ENCODE measurements at places on chromosomes 1 and 21.
A peak's percentile ranks its signal among the peaks of the same experiment; 100 is the strongest.

- no peak for DNase-seq
These were observed 792.4 kb upstream of the ADGRL2 start for GRCh38 chr1:81008293-81008692.

DNA sequence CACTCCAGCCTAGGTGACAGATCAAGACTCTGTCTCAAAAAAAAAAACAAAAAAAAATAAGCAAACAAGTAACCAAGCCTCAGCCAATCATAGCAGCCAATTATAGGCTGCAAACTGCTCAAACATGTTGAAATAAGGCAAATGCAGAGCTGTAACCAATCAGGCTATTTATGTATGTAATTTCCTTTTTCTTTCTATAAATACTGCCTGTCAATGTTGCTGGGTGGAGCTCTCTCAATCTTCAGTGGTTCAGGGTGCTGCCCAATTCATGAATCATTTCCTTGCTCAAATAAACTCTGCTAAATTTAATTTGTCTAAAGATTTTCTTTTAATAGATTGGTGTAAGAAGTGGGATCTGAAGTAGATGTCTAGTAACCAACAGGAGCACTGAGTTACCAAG lies 11.6 kb upstream of the CD1D start:
- DNase-seq = no peak

- no peak for DNase-seq
These were observed 187.1 kb downstream of the CDC42BPA start for GRCh38 chr1:227131193-227131592.

- DNase-seq = no peak
These were observed 93.7 kb downstream of the CTH start for GRCh38 chr1:70504821-70505193.

- no peak for DNase-seq
These were observed 24.3 kb downstream of the RXRG start for GRCh38 chr1:165420655-165421054.

DNA sequence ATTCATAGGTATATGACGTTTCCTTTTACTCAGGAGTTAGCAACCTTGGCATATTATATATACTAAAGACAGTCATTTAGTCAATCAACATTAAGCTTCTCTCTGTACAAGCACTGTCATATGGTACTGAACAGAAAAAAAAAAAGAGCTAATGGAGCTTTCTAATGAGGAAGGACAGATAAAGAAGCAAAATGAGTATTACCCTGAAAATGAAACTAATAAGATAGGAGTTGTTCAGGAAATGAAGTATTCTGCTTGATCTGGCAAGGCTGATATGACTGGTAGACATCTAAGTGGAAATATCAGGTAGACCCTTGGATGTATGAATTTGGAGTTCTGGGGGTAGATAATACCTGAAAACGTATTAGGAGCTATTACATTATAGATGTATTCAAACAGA lies 4.3 kb upstream of the IKBKE start:
- DNase-seq = no peak

DNA sequence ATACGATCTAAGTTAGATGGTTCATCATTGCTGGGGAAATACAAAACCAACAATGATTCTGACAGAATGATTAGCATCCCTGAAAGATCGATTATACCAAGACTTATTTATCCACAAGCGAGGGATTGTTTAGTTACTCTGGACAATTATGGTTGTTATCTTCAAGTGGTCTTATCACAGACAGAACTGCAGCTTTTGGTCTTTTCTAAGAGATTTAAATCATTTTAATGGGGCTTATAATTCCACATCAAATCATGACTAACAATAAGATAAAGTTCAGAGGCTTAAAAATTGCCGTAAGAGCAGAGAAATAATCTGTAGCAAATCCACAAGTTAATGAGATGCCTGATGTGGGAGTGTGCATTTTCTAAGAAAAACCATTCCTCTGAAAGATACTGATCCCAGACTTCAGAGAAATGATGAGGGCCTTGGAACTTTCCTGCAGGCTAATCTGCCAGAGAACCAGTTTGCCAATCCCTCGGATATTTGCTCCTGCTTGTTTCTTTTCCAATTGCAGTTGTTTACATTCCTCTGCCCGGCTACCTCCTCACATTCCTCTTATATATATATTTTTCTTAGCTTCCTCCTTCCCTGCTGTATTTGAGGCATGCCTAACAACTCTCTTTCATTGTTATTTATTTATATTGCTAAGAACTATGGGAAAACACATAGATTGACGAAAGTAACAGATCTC lies 134.8 kb downstream of the BACH1 start:
- no peak for DNase-seq

GRCh38 chr1:157154940-157155514 lies 16.8 kb upstream of the ETV3 start:
- DNase-seq = peak; percentile 24

DNA sequence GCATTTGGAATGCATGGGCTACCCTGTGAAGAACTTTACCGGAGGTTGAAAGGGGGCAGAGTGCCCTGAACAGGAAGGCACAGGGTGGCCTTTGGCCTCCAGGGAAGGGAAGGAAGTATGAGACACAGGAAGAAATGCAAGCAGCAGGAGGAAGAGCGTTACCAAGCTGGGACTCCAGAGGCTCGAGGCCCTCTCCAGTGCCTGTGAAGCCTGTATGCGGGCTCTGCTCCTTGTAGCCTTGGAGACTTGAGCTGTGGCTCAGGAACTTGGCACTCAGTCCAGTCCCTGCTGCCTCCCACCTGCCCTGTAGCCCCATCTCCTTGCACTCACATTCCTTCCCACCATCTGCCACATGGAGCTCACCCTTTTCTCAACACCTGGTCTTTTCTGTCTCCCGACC lies 33.5 kb upstream of the RNF19B start:
- DNase-seq = no peak

DNA sequence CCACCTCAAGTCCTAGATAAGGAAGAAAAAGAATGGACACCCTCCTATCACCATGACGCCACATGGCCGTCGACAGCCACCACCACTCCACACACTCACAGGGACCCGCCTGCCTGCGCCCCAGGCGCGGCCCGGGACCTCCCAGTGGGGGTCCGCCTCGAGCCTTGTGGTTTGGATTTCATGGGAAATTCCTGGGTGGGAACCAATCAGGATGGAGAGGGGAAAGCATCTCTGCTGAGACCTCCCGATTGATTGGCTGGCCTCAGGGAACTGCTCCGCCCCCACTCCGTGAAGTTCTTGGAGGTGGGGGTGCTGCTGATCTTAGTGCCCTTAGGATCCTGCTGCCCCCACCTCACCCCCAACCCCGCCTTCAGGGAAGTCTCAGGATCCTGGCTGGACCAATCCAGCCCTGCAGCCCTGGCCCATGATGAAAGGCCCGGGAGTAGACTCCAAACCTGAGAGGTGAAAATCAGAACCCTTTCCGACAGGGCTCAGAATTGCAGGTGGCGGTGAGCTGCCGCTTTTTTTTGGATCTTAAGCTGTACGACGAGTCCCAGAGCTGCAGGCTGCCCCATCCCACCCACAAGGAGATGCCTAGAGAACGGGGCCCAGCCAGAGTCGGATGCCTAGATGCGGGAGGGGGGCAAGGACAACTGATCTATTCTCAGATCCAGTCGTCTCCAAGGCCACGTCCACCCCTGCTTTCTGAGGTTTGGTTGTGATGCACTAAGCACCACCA lies 29.0 kb upstream of the TMEM51 start:
- no peak for DNase-seq

- no peak for DNase-seq
These were observed 53.8 kb downstream of the CRB1 start for GRCh38 chr1:197321811-197322210.

DNA sequence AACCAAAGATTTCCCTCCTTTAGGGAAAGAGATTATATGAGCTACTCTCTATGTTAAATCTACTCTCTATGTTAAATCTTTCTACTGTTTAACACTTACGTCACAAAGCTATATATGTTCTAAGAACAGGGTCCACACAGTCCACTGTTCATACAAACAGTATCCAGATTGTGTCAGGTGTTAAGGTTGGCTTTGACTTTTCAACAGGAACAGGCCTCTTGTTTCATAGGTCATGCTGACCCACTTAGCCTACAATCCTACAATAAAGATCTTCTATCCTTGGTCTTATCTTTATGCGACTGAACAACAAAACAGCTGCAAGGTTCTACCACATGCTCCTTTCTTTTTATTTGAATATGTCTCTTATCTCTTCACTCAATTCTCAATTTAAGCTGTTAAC lies 134.9 kb downstream of the LTN1 start:
- no peak for DNase-seq

GRCh38 chr1:175449306-175449705 lies 256.7 kb upstream of the KIAA0040 start:
- no peak for DNase-seq

DNA sequence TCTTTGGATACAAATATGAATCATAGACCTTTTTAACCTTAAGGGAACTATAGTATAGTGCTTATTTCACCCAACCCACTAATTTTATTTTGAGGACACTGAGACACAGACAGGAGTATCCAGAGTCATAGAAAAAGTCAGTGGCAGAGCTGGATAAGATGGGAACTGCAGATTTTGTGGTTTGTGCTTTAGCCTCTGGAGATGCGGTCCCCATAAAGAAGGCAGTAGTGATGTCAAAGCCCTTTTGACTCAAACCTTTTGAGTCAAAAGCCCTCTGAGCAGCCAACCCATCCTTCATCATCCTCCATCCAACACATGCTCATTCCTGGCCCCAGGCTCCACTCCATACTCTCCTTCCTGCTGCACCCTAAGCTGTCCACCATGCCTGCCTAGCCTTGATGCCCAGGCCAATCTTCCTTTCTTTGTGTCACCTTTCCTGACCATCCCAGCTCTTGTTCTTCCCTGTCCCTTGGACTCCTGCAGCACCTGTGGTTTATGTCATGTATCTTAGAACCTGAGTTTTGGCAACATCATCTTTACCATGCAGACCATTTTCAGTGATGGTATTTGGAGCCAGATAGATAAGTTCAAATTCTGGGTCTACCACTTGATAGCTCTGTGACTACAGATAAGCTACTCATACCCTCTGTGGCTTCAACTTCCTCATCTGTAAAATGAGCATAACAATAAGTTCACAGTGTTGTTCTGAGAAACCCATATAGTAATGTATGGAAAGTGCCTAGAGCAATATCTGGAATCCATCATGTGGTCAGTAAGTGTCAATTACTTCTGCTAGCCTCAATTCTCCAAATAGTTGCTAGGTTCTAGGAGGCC lies 20.1 kb downstream of the SLAMF1 start:
- no peak for DNase-seq

DNA sequence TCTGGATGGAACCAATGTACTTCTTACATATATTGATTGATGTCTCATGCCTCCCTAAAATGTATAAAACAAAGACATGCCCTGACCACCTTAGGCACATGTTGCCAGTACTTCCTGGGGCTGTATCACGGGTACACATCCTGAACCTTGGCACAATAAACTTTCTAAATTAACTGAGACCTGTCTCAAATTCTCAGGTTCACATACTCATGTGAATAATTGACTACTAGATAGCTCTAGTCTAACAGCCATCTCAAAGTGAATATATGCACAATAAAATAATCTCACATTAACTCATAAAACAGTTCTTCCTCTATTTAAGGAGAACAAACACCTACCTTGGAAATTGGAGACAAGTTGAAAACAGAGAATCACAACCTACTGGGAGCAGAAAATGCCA lies 5.6 kb downstream of the DNAI4 start:
- DNase-seq = no peak

DNA sequence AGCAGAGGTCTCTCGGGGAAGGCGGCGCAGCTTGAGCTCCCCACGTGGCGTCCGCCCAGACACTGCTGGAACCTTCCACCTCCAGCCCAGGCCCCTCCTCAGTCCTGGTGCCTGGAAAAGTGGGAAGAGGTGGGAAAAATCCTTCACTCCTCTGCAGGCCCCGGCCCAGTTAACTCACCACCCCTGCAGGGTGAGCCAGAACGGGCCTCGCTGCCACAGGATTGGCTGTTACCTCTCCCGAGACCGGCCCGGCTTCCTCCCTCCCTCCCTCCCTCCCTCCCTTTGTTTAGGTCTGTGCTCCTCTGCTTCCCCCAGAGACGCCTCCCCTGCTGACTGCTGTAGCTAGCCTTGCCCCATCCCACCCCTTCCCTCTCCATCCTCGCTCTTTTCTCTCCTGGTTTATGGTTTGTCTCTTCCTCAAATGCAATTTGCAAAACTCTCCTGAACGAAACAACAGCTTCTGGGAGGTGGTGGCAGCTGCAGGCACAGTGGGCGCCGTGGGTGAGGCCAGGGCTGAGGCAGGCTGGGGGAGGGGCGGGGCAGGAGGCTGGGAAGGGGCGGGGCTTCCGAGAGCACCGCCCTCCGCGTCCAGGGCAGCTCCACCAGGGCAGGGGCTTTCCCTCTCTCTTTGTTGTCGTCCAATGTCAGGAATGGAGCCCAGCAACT lies 6.5 kb downstream of the CAPN9 start:
- DNase-seq = peak; percentile 92
